ENCODE measurements at places on chromosomes 13 and 19.

- no peak for DNase-seq
These were observed 4.2 kb downstream of the MPND start for GRCh38 chr19:4347521-4347920.

DNA sequence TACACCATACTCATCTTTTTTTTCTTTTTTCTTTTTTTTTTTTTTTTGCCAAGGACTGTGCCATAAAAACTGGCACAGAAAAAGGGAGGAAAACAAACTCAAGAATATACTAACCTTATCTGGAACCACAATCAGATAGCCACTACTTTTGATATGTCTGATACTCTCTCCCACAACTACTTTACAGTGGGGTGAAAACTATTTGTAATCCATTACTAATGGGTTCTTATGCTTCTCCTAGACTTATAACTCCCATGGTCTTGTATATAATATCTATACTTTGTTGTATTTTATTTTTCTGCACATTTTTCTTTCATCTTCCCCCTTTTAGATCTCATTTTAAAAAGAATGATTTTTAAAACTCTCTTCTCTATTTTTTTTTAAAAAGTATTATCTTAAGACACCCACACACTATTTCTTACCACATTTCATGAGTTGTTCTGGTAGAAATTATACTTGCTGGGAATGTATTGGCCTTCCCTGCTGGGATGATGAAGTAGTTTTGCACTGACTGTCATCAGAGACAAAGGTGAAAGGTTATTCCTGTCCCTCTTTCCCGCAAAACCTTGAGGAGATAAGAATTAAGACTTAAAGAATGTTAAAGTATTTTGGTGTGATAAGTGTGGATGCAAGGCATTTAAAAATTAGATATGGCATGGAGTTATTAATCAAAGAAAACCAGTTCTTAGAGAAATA is 146.7 kb upstream of the KLF12 start:
- DNase-seq: no peak

DNA sequence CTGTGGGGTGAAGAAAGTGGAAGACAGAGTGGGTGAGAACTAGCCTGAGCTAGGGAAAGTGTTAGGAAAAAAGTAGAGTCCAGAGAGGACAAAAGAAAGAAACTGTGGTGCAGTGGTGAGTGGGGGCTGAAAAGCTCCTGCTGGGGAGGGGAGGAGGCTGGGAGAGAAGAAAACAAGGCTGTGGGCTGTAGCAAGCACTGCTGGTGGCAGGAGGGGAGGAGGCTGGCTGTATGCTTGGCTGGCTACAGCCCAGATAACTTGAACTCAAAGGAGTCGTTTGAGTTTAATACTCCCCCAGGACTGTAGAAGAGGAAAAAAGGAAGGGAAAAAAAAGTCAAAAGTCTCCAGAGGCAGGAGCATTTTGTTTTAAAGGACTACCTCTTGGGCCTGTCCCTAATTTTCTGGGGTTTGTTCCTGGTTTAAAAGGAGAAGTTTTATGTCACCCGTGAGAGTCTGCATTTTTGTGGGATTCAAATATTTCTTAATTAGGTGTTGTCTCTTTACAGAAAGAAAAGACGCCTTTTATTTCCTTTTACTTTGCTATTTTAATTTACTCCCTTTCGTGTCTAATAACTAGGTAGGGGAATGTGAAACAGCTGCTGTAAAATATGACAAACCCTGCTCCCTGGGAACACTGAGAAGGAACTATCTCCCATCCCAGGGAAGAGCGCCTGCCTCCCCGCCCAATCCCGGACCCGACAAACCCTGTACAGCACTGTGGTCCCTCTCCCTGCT is 21.7 kb downstream of the ZIC5 start:
- DNase-seq: no peak

DNA sequence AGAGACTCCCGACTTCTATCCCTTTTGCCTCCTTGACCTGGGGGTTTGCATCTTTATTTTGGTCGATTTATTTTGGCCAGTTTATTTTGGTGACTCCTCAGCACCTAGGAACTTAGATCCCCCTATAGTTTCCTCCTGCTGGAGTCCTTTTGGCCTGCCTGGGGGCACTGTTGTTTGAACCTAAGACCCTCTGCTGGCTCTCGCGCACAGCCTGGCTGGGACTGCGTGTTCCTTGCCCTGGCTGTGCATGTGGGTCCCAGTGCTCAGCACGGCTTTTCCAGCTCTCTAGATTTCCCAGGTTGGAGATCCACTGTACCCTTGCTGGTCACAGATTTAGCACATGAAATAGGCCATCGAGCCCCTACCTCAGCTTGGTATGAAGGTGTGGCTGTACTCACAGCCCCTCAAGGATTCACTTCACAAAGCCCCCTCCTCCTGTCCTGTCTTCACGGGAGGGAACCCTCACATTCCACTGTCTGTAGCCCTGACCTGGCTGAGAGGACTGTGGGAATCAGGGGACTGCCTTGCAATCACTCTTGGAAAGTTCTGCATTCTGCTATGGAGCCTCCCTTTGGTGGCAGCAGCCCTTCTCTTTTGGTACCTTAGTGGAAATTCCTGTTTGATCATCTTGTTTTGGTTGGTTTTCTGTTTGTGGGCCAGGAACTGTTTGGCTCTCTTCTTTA is 8.3 kb downstream of the UBAC2 start:
- no peak for DNase-seq

GRCh38 chr13:24066405-24067295 is 93.9 kb upstream of the SPATA13 start:
- no peak for DNase-seq

DNA sequence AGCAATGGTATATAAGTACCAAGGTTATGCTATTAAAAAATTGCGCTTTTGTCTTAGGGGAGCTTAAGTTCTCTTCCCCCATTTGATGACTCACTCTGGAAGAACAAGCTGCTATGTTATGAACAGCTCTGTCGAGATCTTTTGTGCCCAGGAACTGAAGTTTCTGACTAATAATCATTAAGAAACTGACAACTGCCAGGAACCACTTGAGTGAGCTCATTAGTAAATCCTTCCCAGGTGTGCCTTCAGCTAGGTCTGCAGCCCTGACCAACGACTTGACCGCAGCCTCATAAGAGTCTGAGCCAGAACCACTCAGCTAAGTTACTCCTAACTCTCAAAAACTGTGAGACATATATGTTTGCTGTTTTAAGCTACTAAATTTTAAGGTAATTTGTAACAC is 147.8 kb downstream of the SLITRK6 start:
- DNase-seq: no peak
